ENCODE measurements at places on chromosomes 2 and 18.
A peak's percentile ranks its signal among the peaks of the same experiment; 100 is the strongest.

- DNase-seq, result no peak
Measured at GRCh38 chr2:56177420-56178220, 6.2 kb upstream of the CCDC85A start.

GRCh38 chr2:204010628-204011560 is 74.3 kb downstream of the ICOS start:
- DNase-seq, result peak; percentile 13

DNA sequence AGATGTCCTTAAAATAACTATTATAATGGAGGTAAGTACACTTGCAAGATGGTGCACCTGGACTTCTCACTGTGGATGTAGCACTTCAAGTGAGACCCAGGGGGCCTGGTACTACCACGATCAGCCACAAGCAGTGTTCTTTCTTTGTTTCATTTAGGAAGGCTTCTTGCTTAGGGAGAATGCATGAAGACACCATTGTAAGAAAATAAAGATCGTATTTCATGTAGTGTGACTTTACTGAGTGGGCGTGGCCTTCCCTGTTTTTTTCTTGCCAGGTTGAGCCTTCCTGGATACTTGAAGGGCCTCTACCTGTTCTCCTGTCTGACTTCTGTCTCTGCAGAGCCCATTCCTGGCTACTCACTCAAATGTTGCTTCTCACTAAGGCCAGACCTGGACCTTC is 615.6 kb upstream of the SOX11 start:
- DNase-seq, result no peak

- no peak for DNase-seq
Measured at GRCh38 chr2:204545861-204546735, 823 bp downstream of the PARD3B start.

DNA sequence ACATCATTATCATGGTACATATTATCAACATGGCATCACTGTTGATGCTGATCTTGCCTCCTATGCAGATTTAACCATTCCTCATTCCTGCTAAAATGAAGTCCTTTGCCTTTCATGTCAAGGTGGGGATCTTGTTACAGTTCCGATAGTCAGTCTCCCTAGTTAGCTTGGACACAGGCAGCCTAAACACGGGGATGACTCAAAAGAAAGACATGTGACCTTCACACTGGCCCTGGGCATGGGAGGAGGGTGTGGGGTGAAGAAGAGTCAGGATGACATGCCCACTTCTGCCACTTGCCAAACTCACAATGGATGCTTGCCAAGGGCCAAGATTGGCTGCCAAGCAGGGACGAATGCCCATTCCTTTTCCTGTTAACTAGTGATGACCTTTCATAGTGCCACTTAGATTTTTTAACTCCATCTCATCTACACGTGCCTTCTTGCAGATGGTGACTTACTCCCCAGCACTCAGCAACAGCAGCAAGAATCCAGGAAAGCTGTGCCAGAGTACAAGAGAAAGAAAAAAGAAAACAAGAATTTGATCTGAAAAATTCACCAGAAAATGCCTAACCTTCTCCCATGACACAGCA is 13.9 kb upstream of the SLC1A4 start:
- DNase-seq, result peak; percentile 62

DNA sequence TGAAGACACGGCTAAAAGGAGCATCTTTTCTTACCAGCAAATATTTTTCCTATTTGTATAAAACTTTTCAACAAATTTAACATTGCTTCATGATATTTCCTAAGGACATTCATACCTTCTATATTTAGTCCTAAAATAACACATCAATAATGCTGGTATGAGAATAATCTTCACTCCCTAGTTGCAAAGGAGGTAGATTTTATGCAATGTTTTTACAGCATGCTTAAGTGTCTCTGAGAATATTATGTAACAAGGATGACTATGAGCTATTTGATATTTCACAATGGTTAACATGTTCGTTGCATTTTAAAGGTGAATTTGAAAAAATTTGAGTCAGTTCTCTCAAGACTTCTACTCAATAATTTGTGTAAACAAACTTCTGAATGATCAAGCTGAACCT is 506.7 kb downstream of the NUP35 start:
- no peak for DNase-seq

DNA sequence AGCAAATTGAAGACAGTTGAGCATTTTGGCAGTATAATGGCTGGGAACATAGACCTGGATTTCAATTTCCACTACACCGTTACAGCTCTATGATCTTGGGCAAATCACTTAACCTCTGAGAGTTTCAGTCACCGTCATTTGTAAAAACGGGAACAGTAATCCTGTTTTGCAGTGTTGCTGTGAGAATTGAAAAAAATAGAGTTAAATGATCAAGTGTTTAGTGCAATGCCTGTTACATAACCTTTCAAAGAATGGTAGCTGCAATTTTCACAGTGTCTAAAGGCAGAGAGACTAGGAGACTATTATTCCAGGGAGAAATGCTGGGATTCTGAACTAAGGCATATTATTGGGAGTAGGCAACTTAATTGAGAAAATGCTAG is 2.0 kb downstream of the AGPS start:
- DNase-seq, result no peak

GRCh38 chr18:34158881-34159690 is 65.6 kb downstream of the NOL4 start:
- DNase-seq, result peak; percentile 82

DNA sequence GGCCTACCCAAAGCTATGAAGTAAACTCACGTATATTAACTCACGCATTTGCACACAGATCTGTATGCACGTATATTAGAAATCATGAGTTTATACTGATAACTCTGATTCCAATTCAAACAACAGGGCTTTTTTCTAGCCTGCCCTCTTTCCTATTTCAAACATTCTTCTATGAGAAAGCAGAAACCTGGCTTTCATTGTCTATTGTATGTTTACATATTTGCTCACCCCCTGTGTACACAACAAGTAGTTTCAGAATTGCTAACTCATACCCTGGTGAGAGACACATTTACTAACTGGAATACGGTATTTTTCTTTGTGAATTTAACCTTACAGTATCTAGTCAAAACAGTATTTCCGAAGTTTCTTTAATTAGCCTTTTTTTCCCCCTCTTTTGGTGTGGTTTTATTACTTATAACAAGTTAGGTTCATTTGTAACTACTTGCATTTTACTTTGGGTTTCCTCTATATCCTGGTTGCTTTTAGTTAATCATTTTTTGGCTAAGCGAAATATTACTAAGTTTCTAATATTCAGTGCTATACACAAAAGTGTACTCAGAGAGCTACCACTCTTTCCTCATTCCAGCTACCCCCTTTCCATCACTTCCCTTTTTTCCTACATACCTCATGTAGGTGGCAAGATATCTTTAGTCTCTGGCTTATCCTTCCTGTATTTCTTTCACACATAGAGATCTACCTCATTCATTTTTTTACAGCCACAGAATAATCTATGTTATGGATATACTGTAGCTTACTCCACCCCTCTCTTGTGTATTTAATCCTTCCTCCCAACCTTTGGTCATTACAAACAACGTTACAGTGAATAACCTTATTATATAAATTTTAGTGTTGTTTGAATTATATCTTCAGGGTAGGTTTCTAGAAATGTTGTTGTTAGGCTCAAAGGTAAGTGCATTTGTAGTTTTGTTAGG is 112.7 kb upstream of the BCL2L11 start:
- DNase-seq, result no peak

GRCh38 chr2:186130748-186131641 is 355.1 kb upstream of the ZC3H15 start:
- DNase-seq, result peak; percentile 40

- no peak for DNase-seq
Measured at GRCh38 chr2:199570934-199571333, 113.2 kb upstream of the SATB2 start.

DNA sequence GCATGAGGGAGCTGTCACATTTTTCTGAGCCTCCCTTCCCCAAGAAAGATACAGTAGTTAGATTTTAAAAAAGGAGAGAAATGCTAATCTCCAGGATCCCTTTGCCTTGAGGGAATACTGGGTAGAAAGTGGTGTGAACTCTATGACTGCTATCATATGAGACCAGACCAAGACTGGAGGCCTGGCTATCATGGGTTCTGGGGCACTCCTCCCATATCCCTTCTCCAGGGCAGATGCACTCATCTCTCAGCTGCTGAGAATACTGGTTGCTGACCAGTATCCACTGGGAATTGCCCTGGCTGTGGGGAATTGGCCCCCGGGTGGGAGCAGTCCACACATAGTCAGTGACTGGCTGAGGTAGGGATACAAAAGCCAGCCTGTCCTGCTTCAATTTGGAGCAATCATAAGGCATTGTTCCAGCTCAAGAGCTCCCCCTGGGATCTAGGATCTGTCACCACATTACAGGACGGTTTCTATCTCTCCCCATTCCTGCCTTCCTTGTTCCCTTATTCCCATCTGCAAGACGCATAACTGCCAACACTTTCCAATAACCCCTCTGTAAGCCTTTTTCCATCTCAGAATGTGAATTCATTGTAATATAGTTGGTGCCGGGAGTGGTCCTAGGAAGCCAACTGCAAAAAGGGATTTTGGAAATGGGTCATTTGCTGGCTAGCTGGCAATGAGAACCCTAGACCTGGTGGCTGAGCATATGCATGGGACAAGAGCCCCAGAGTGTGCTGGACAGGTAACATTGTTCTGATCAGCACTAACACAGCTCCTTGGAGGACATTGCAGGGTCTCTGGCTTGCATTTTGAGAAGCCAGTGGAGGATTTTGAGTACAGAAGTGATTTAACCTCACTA is 35.4 kb upstream of the REEP1 start:
- DNase-seq, result peak; percentile 44

All from Ammon's horn (tissue), 1 donor.